Fibroblast of gingiva (primary cell): ENCODE measurements at places on chromosomes 7 and 10.

GRCh38 chr10:36720895-36721294 lies 404.5 kb upstream of the ANKRD30A start:
- DNase-seq, result no peak

DNA sequence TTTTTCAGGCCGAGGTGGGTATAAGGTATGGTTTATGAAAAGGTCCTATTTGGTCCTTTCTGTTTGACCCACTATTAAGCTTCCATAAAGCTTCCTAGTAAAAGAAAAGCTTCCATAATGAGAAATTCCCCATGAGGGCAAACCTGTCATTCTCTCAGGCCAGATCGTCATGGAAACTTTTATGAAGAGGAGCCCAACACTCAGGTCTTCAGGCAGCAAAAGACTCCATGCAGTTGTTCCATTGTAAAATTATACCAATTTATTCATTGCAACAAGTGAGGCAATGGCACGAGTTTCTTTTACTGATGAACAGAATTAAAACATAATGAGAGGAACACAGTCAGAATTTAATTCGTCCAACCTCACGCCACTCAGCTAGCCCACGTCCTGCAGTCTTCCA lies 188.6 kb downstream of the MTERF1 start:
- no peak for DNase-seq

- no peak for DNase-seq
Measured at GRCh38 chr10:99981581-99982199, 28.1 kb downstream of the DNMBP start.

- no peak for DNase-seq
Measured at GRCh38 chr7:131932271-131932670, 375.8 kb upstream of the PODXL start.

DNA sequence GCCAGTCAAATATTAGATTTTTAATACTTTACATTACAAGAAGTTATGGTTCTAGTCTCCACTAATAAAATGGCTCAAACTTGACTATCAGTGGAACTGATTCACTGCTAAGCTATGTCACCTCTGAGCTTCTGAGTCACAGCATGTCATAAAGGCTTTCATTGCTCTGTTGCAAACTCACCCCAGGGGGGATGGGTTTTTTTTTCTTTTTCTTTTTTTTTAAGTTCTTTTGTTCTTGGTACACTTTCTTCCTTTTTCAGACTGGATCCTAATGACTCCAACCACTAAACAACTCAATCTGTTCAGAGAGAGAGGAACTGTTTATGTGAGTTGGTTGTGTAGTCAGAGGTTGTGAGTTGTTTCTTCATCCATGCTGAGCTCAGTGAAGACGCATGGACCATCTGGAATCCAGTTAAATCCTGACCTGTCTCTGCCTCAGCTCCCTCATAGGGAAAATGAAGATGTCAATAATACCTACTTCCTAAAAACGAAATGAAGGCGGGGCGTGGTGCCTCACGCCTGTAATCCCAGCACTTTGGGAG lies 11.0 kb downstream of the MYOF start:
- DNase-seq, result peak; percentile 96

DNA sequence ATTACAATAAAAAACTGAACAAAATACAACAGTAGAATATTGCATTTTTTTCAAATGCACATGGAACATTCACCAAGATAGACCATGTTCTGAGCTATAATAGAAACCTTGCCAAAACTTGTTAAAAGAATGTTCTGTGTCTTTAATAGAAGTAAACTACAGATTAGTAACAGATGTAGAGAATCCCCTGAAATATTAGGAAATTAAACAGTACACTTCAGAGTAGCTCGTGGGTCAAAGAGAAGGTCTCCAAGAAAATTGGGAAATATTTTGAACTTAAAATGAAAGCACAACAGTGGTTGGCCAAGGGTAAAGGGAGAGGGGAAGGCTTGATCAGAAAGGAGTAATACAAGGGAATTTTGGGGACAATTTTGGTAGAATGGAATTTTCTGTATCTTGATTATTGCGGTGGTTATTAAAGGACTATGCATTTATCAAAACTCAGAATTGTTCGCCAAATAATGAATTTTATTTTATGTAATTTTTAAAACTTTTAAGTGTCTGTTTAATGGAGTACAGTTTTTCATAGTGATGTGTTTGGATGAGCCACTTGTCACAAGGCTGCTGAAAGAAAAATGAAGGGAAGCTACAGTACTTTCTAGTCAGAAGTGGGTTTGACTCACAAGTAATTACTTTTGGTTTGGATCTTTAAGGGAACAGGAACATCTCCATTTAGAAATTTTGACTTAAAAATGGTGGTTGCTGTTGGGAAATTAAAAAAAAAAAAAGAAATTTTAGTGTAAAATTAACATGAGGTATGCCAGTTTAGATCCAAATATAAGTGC lies 10.2 kb downstream of the PLEKHA8 start:
- peak; percentile 83 for DNase-seq

- no peak for DNase-seq
Measured at GRCh38 chr10:7234109-7234508, 176.7 kb downstream of the SFMBT2 start.

DNA sequence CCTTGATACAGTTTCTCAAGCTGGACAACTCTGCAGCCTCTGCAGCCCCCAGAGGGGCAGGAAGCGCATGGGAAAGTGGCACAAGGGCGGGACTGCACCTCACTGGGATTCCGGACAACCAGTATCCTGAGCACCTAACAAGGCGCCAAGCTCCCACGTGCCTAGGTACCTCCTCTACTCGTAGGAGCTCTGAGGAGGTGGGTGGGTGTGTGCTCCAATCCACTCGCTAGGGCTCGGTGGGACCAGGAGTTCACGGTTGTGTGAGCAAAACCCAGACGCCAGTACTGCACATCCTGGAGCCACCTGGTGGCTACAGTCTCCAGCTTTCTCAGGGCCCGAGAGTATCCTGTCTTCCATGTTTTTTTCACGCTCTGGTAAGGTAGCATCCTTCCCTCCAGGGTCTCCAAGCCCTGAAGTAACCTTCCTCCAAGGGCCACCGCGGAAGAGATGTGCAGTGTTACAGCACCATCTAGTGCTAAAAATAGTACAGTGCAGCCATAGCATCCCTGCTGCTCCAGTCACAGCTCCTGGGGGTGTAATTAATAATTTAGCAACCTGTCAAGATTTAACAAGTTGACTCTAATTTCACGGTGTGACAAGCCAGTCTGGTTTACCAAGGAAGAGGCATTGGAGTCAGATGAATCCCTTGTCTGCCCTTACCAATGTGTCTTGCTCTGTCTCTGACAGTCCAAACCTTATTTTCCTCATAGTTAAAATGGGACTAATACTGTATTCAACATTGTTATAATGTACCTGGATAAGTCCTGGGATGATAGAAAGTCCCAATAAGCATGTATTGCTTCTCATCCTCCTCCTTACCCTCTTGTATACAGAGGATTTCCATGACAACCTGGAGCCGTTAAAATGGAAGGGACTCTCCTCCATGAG lies 70.4 kb downstream of the HERPUD2 start:
- DNase-seq, result no peak

DNA sequence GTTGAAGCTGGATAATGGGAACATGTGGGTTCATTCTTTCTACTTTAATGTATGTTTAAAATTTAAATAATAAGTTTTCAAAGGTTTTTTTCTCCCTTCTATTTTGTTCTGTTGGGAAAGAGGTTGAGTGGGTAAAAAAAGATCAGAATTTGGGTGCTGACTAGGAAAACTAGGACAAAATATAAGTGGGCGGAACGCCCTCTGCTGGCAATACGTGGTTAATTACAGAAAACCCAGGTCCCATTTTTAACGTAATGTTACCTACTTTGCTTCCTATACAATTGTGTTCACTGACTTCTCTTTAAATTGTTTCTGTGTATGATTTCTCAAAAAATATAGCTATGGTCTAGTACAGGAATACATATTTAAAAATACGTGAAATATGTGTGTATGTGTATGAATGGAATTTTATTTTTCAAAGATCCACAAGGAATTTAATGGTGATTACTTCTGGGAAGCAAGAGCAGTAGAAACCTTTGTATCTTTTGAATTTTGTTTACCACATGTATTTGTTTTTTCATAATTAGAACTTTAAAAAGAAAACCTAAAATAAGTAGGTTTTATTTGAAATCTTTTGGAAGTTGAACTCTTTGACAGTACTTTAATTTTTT lies 8.7 kb downstream of the ECD start:
- DNase-seq, result peak; percentile 44

DNA sequence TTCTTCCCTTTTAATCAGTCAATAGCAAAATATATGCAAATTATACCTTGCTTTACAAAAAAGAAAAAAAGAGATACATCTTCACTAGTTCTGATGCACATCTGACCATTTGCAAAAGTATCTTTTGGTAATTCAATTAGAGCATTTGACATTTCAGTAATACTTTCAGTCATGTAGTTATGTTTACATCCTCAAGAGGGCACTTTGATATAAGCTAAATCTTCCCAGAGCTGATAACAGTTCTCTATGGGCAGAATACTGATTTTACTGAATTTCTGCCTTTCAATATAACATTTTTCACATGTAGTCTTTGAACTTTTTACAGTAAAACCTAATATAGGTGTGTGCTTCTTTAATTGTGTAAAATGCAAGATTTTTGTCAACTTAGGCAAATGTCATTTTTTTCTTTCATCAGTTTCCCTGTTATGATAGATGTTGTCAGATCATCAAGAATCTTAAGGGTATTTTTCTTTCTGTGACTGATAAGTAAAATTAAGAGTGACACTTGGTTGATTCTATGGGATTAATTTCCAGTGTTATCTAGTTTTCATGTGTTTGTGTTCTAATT lies 703.5 kb upstream of the SEMA3D start:
- DNase-seq, result peak; percentile 24

- DNase-seq, result no peak
Measured at GRCh38 chr7:157312941-157313340, 23.9 kb upstream of the DNAJB6 start.

- DNase-seq, result peak; percentile 27
Measured at GRCh38 chr7:12281038-12281437, 69.9 kb downstream of the TMEM106B start.

- DNase-seq, result no peak
Measured at GRCh38 chr10:2020836-2021235, 283.5 kb upstream of the ADARB2 start.

DNA sequence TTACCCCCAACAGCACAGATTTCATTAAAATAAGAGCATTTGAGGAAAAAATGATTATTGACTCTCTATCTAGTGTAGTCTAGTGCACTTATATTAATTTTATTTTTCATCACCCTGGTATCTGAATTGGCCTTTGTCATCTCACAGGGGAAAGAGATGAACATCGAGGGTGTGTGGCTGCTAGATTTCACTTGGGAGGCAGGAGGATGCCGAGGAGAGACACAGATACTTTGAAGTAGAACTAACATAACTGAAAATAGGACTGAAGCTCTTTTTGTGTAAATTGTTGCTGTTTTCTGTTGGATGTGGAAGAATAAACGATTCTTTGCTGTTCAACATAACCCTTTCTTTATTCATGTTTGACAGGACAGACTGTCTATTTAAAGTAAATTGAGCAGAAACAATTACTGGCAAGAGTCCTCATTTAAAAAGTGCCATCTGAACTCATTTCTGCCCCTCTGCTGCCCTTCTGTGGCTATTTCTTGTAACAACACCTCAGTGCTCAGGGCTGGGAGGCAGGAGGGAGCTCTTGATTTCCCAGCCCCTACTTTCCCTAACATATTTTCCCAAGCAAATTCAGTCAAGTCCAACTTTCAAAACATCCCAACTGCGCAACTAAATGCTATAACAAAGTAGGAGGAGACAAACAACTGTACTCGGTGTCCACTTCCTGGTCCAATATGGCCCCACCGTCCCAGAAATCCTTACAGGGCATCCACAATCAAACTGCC lies 15.6 kb downstream of the LYZL1 start:
- peak; percentile 49 for DNase-seq

GRCh38 chr7:104816537-104816936 lies 197.5 kb upstream of the KMT2E start:
- DNase-seq, result no peak

DNA sequence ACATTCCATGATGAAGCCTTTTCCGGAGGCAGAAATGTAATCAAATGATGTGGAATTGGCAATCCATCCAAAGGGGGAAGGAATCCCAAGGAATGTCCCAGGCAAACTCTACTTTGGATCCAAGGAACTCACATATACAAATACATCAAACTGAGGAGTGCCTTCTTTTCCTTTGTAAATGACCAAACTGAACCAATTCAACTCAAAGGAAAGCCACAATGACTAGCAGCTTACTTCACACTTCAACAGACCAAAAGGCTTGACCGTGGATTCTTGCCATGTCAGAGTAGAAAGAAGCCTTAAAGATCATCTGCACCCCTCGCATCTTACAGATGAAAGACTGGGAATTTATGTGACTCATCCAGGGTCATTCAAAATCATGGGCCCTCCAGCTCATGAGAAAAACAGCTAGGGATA lies 79.7 kb upstream of the MACROH2A2 start:
- peak; percentile 81 for DNase-seq

- DNase-seq, result no peak
Measured at GRCh38 chr7:42429339-42429738, 192.3 kb upstream of the GLI3 start.

GRCh38 chr10:3281941-3282673 lies 109.5 kb upstream of the PITRM1 start:
- no peak for DNase-seq

GRCh38 chr10:5163487-5163886 lies 21.5 kb downstream of the AKR1C8 start:
- no peak for DNase-seq

DNA sequence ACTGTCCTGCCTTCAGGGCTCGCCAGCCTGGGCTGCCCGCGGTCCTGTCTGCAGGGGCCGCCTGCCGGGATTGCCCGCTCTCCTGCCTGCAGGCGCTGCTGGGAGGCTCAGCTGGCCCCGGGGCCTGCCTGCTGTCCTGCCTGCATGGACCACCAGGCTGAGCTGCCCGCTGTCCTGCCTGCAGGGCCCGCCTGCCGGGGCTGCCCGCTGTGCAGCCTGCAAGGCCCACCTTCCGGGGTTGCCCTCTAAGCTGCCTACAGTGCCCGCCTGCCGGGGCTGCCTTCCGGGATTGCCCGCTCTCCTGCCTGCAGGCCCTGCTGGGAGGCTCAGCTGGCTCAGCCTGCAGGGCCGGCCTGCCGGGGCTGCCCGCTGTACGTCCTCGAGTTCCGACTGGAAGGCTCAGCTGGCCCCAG lies 164.4 kb downstream of the GLRX3 start:
- peak; percentile 9 for DNase-seq

DNA sequence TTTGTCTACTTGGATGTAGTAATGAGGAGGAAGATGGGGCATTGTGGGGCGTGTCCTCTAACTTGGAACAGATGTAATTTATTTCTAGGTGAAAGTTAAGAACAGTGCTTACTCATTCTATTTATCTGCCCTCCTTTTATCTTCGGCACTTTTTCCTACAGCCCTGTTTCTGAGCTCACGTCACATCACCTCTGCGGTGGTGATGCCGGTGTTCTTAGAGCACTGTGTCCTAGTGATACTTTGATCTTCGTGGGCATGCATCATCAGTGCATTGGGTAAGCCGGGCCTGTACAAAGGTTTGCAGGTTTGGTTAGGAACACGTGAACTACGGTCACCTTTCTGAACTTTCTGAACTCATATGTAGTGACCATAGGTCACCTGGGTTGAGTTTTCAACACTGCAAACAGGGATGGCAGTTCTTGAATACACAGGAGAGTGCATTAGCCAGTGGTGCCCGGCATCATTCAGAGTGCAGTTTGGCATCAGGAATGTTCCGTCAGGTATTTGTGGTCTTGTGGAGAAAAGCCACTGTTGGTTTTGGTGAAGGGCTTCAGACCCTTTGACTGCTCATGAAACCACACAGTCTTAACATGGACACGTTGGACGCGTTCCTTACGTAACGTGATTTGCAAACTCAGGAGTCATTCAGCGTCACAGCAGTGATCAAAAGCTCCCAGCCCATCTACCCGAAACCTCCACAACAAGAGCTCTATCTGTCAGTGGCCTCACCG lies 5.6 kb downstream of the POR start:
- peak; percentile 75 for DNase-seq
